T-helper 17 cell (primary cell): ENCODE measurements at places on chromosomes 5 and 9. TPM values are rescaled to one million over a fixed set of nuclear protein-coding genes. Genes with fewer than 3 reads are reported as not detected.
A peak's percentile ranks its signal among the peaks of the same experiment; 100 is the strongest.

TLE1 gene
- total RNA-seq: 2.2 TPM

DNA sequence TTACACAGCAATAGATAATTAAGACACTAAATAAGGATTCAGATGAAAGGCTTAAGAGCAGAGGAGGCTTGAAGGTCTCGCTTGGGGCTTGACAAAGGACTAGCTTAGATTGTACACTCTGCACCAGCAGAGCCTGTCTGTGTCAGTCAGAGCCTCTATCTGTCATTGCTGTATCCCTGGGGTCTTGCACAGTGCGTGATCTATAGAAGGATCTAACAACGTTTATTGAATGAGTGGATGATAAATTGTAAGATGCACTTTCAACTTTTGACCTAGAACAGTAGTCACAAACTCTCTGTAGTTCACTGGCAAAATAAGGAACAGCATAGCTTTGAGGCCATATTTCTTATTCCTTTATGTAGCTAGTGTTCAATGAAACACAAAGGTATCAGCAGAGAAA lies 173.5 kb downstream of the ENTREP1 start:
- H3K4me1 ChIP-seq: peaks cover 21% of the 10 kb centered on the region
- no peak overlapping the region for H3K4me3 ChIP-seq

FAM221B gene
- total RNA-seq: not detected

- peaks cover 3% of the 10 kb centered on the region for H3K4me1 ChIP-seq
- H3K27ac ChIP-seq: no peak overlapping the region
- no peak overlapping the region for H3K4me3 ChIP-seq
- peaks cover 12% of the 10 kb centered on the region for H3K27me3 ChIP-seq
- H3K36me3 ChIP-seq: no peaks in the 10 kb centered on the region
- no peak for DNase-seq
These were observed 115.1 kb downstream of the PALM2AKAP2 start for GRCh38 chr9:109894921-109895758.

SOHLH1 gene
- not detected for total RNA-seq

- H3K27me3 ChIP-seq: no peaks in the 10 kb centered on the region
- peaks cover 4% of the 10 kb centered on the region for H3K36me3 ChIP-seq
- DNase-seq: no peak
- H3K4me1 ChIP-seq: peaks cover 44% of the 10 kb centered on the region
These were observed 1.3 kb downstream of the MAT2B start for GRCh38 chr5:163506726-163507125.

DNA sequence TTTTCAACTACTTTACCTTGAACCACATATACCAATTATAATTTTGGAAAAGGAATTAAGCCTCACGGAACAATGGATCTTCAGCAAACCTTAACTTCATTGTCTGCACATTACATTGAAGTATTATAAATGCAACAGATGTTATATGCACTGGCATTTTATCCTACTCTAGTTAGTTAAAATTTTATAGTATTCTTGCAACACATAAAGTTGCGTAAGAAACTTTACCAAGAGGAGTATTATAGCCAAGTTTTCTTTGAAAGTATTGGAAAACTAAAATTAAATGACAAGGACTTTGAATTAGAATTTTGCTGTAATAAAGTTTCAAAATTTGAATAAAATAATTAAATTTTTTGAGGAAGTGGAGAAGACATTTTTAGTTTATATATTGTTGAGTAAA lies 63.4 kb upstream of the SREK1 start:
- peaks cover 2% of the 10 kb centered on the region for H3K36me3 ChIP-seq
- H3K4me3 ChIP-seq: no peak overlapping the region
- no peaks in the 10 kb centered on the region for H3K4me1 ChIP-seq
- no peaks in the 10 kb centered on the region for H3K27me3 ChIP-seq
- no peak overlapping the region for H3K27ac ChIP-seq

ANXA6 gene
- total RNA-seq: 307 TPM

DNA sequence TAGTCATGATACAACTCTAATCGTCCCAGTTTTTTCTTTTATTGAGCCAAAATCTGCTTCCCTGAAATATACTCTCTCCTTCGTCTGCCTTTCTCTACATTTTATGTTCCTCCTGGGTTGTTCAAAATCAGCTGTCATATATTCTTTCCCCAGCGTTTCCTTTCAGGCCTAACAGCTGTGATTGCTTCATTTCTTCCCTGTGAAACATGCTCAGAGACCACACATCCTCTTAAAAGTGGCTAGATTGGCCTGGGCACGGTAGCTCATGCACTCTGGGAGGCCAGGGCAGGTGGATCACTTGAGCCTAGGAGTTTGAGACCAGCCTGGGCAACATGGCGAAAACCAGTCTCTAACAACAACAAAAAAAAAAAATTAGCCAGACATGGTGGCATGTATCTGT lies 25.1 kb downstream of the NFX1 start:
- no peaks in the 10 kb centered on the region for H3K27me3 ChIP-seq
- H3K36me3 ChIP-seq: peaks cover 21% of the 10 kb centered on the region
- no peak for DNase-seq
- H3K4me1 ChIP-seq: peaks cover 8% of the 10 kb centered on the region
- H3K27ac ChIP-seq: no peak overlapping the region

- peaks cover 2% of the 10 kb centered on the region for H3K4me1 ChIP-seq
- no peak overlapping the region for H3K27ac ChIP-seq
- no peaks in the 10 kb centered on the region for H3K36me3 ChIP-seq
- H3K27me3 ChIP-seq: peaks cover 47% of the 10 kb centered on the region
- H3K4me3 ChIP-seq: no peak overlapping the region
These were observed 75.7 kb upstream of the GLIS3 start for GRCh38 chr9:4375424-4376200.

DNA sequence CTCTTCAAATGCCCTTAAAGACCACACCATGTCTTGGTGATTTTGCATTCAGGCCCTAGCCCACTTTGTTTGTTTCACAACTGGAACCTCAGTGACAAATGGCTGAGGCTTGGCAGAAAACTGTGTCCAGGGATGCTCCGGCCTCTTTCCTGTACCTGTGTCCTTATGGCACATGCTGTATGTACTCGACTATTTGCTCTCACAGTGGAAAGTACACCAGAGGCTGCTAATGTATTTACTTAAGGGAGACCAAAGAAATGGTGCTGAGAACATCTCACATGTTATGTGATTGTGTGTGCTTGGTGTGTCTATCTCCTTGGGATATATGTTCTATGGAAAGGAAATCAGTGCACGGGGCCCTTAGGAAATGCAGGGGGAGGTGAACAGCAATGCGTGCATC lies 263.3 kb downstream of the GADD45G start:
- H3K4me1 ChIP-seq: no peaks in the 10 kb centered on the region
- H3K27me3 ChIP-seq: no peaks in the 10 kb centered on the region
- no peak for DNase-seq
- no peak overlapping the region for H3K27ac ChIP-seq
- H3K36me3 ChIP-seq: no peaks in the 10 kb centered on the region

SNCB gene
- total RNA-seq: not detected

DNA sequence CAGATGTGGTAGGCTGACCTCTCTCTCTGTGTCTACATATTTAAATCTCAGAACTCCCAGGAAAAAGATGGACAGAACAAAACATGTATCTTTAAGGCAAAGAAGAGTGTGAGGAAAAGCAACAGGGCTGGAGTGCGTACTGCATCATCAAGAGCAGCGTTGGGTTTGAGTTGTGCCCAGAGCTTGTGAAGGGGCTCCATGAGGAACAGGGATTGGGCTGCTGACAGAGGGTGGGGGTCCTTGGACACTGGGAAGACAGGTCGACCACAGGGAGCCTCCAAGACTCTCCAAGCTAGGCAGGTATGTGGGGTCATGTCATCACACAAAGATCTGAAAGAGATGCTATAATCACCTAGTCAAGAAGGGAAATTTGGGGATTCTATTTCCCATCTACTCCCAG lies 309.9 kb downstream of the IRX1 start:
- no peak overlapping the region for H3K4me3 ChIP-seq
- no peaks in the 10 kb centered on the region for H3K27me3 ChIP-seq
- no peaks in the 10 kb centered on the region for H3K36me3 ChIP-seq
- no peaks in the 10 kb centered on the region for H3K4me1 ChIP-seq
- no peak overlapping the region for H3K27ac ChIP-seq

NR5A1 gene
- not detected for total RNA-seq

- peak overlapping the region; percentile 93 for H3K27ac ChIP-seq
- H3K4me3 ChIP-seq: peak overlapping the region; percentile 37
- peaks cover 53% of the 10 kb centered on the region for H3K4me1 ChIP-seq
These were observed 43.9 kb downstream of the FNBP1 start for GRCh38 chr9:129999141-129999510.

DNA sequence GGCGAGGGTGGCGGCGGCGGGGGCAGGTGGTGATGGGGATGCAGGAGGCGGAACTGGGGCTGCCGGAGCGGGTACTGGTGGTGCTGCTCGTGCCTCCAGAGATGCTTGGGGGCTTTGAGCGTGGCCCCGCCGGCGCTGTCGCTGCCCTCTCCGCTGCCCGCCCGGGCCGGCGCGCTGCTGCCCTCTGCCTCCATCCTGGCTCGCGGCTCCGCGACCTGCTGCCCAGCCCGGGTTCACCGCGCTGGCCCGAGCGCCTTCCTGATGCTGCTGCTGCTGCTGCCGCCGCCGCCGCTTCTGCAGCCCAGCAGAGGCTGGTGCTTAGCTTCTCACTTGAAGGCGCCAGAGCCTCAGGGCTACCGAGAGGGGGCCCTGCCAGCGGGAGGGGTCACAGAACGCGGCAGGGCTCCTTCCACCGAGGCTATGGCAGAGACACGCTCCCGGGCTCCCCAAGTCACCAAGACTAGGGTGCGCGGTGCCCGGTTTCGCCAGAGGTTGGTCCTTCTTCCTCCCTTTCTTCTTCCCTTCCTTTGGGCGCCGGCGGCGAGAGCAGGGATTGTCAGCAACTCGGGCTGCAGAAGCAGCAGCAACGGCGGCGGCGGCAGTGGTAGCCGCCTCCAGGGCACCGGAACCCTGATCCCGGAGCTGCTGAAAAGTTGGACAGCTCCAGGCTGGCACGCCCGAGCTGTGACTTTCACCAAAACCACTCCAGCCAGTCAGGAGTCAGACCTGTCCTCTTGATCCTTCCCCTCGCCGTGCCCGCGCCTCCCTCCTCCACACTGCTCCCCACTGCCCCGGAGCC lies at the start of gene PDE4D:
PDE4D (minus strand) TSS at position 298 of the 799 bp plus-strand sequence.
- no peaks in the 10 kb centered on the region for H3K4me1 ChIP-seq

GRCh38 chr9:4781408-4781807 lies 11.3 kb upstream of the RCL1 start:
- H3K36me3 ChIP-seq: no peaks in the 10 kb centered on the region
- no peak overlapping the region for H3K4me3 ChIP-seq

DNA sequence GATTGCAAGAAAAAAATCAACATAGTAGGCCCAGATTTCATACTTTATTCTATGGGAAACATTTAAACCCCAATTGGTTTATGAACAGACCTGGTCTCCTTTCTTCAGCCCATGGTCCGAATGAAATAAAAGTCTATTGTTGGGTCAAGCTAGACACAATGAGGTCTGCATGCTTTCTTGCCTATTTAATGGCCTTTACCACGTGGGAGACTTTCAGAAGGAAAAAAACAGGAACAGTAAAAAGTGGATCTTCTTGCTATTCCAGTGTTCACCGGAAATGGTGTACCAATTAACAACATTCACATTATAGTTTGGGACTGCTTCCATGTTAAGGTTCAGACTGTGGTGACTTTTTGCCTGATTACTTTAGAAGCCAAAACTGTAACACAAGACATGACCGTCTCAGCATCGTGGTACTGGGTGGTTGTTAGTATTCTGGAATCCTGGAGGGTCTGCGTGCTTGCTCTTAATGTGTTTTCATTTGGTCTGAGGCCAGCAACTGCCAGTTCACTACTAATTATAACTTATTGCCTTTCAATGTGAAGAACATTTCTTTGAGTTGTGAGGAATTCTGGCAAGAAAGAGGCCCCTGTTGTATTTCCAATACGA lies 85.4 kb upstream of the PRRC1 start:
- no peak for DNase-seq
- no peaks in the 10 kb centered on the region for H3K36me3 ChIP-seq
- no peaks in the 10 kb centered on the region for H3K4me1 ChIP-seq
- H3K27ac ChIP-seq: no peak overlapping the region
- H3K27me3 ChIP-seq: peaks cover 14% of the 10 kb centered on the region

DNA sequence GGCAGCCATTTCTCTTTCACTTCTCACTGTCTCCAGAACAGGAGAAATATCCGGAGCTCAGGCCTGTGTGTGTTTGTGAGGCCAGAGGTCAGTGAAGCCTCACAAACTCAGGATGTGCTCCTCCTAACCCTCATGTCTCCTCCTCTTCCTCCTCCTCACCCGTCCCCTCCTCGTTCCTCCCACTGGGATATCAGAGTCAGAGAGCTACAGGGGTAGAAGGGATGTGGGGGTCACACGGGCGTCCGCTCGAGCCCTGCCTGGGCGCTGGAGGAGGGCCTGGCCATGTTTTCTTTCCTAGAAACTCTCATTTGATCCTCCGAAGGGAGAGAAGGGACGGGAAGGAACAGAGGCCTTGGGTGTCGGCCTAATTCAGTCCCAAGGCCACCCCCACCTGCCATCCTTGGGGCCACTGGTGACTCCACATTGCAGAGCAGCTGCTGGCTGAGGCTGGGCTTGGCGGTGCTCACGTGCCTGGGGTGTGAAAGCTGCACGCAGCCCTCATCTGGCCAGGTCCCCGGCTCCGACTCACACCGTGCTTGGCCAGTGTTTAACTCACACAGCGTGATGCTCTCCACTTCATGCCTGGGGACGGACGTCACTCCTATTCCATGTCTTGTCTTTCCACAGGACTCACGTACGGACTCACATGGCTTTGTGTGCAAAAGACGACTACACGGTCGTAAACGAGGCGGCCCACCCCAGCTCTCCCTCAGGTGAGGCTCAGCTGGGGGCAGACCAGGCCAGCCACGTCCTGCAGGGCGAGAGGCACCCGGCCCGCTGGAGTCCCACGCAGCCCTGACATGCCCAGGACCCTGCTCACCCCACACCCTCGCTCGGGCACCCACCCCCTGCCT lies 22.6 kb upstream of the SLC6A19 start:
- no peaks in the 10 kb centered on the region for H3K36me3 ChIP-seq
- DNase-seq: peak; percentile 9
- H3K27ac ChIP-seq: no peak overlapping the region
- no peaks in the 10 kb centered on the region for H3K4me1 ChIP-seq

IFNA2 gene
- not detected for total RNA-seq

DNA sequence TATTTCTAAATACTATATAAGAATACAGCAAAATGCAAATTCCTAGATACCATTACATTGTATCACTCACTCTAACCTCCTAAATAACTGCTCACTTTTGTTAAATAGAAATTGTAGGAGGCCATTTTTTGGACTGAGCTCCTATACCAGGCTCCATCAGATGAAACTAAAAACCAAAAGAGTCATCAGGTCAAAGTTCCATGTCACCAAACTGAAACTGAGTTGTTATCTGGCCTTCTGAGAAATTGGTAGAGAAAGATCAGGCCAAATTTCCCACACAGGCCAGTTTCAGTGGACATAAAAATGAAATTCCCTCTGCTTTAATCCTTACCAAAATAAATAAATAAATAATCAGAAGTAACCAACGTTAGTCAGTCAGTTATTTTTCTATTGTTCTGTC lies 13.8 kb upstream of the SNX2 start:
- no peaks in the 10 kb centered on the region for H3K36me3 ChIP-seq
- no peaks in the 10 kb centered on the region for H3K4me1 ChIP-seq
- H3K27me3 ChIP-seq: peaks cover 5% of the 10 kb centered on the region
- DNase-seq: no peak
- H3K4me3 ChIP-seq: no peak overlapping the region

DNA sequence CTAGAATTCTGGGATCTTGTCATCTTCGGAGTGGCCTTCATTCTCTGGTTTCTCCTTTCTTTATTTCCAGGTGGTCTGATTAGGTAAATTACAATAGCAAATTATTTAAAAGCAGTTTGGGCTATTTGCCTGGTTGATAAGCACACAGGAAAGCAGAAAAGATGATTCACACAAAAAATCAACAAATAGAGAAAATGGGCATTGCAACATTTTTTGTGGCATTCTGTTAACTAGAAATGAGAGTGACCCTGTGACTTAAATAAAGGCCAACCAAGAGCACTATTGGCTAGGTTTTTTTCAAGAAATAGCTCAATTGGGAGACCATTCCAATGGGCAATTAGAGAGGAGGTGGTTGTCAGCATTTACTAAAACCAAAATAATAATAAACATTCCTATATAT lies 6.5 kb upstream of the PDZD2 start:
- peaks cover 6% of the 10 kb centered on the region for H3K4me1 ChIP-seq
- no peak overlapping the region for H3K27ac ChIP-seq
- no peaks in the 10 kb centered on the region for H3K36me3 ChIP-seq
- H3K4me3 ChIP-seq: no peak overlapping the region
- peaks cover 32% of the 10 kb centered on the region for H3K27me3 ChIP-seq
